OCI-M1 (cell line): ENCODE measurements at places on chromosomes 11 and 22.

- no peak for DNase-seq
Observed at GRCh38 chr11:131966667-131967066, 596.3 kb downstream of the NTM start.

- DNase-seq: no peak
Observed at GRCh38 chr11:16997624-16998023, 16.6 kb downstream of the PLEKHA7 start.

DNA sequence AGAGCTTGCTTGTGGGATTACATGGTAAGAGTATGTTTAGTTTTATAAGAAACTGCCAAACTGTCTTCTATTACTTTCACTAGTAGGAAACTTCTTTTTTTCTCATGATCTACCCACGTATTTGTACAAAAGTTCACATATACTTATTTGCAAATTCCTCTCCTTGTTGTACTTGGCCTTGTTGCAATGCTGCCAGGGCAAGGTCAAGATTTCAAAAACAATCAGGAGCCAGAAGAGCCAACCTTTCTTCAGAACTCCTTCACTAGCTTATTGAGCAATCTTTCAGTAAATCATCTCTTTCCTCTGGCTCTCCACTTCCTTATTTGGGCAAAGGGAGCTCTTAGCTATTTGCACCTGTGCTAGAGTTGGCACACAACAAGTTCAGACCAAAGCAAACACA, 9.7 kb downstream of the SRSF8 start:
- peak; percentile 46 for DNase-seq

GRCh38 chr11:27438595-27438981, 34.0 kb downstream of the LGR4 start:
- DNase-seq: no peak

DNA sequence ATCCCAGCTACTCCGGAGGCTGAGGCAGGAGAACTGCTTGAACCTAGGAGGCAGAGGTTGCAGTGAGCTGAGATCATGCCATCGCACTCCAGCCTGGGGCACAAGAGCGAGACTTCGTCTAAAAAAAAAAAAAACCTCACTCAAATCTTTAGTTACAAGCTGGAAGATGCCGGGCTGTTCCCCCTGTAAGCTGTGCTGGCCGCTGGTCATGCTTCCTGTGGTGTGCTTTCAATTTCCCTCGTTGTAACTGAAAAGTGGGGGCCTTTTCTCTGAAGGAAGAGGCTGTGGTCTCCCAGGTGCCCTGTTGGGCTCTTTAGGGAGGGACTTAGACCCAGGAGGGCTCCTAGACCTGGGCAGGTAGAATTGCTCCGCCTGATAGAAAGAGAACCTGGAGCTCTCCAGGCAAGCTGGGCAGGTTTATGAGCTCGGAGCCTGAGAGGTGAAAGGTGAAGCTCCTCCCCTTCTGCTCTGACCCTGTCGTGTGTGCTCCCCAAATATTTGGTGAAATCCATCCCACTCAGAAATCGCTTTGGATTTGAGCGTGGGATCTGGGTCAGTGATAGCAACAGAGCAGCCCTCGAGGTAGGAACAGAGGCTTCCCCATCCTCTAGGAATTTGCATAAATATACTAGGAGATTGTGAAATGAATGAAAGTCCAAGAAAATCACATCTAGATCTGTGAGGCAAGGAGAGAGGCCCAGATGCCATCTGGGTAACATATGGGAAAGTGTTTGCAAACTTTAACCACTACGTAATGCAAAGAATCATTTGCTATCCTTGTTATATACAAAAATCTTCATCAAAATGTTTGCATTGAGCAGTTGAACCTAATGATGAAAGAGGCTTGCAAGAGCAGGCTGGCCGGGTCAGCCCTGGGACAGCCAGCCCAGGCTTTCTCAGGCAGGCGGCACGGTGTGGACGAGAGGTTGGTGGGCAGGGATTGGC, 154.3 kb downstream of the FBXO7 start:
- DNase-seq: peak; percentile 22

DNA sequence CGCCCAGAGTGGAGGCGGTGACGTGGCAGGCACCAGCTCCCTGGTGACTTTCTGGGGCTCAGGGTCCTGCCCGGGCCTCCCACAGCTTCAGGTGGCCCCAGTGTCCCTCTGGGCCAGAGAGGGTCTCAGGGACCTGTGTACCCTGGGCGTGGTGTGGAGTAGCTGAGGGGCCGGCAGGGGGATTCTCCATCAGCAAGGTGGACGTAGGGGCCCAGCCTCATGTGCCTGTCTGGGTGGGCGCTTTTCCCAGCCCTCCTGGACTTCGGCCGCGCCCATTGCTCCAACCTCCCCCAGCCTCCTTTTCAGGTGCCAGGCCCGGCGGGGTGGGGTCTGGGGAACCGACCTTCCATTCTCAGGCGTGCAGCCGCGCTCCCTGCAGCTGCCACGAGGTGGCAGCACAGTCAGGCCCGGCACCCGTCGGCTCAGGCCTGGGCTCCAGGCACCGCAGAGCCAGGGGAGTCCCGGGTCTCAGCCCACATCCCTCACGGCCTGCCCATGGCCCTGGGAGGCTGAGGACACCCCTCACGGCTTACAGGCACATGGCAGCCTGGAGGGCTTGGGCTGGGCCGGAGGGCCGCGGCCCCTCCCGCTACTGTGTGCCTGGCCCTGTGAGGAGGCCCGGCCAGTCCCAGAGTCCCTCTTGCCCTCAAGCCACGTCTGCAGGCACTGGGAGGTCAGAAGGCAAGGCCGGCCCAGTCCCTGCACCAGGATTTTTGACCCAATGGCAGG, 19.9 kb upstream of the MUC5B start:
- peak; percentile 70 for DNase-seq

- DNase-seq: no peak
Observed at GRCh38 chr22:31431950-31432349, 32.5 kb downstream of the DRG1 start.

DNA sequence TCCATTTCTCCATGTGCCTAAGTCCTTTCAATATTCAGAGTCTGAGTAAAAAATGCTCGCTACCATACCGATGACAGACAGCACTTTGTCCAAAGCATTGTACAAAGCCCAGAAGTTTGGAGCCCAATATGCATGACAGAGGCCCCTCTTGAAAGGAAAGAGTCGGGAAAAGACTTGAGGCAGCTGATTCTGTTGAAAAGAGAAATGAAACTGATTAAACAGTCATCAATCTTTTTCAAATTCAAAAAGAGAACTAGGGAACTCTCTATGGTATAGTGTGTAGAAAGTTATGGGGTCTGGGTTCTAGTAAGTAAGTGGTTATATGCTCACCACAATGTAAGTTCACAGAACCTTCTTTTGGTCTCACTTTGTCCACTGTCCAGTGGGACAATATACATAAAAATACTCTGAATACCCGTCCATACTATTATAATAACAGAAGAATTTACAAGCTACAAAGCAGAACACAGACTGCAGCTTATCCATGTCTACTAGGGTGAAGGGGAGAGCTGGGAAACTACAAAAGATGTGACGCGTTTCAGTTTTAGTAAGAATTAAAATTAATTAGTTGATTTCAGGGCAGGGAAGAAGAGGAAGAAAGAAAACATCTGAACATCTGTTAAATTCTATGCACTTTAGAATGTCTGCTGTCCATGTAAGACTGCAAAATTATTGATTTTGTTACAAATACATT, 26.7 kb downstream of the ALG8 start:
- no peak for DNase-seq

GRCh38 chr11:6538945-6539344, 41.9 kb downstream of the DNHD1 start:
- no peak for DNase-seq

GRCh38 chr11:35337136-35337913, 82.0 kb downstream of the SLC1A2 start:
- DNase-seq: no peak

- DNase-seq: no peak
Observed at GRCh38 chr22:39617342-39617741, 46.8 kb downstream of the CACNA1I start.

GRCh38 chr11:110087812-110088534, 5.2 kb upstream of the ZC3H12C start:
- peak; percentile 42 for DNase-seq

DNA sequence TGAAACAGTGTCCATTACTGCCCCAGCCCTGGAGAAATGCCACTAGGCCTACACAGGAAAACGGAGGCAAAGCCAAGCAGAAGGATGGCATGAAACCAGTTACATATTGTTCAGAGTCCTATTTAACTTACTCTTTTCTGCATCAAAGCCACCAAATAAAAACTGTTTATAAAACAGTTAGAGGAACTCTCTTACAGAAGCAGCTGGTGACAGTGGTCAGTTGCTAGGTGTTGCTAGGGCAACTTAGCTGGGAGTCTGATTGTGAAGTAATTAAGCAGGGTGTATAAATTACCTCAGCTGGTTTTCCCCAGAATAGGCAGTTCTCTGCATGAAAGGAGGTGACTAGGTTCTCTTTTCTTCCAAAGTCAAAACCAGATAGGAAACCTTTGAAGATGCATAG, 115.6 kb upstream of the ZBED5 start:
- no peak for DNase-seq

GRCh38 chr11:17992916-17993315, 19.9 kb downstream of the SERGEF start:
- no peak for DNase-seq

GRCh38 chr11:112794331-112794846, 166.8 kb upstream of the NCAM1 start:
- no peak for DNase-seq

DNA sequence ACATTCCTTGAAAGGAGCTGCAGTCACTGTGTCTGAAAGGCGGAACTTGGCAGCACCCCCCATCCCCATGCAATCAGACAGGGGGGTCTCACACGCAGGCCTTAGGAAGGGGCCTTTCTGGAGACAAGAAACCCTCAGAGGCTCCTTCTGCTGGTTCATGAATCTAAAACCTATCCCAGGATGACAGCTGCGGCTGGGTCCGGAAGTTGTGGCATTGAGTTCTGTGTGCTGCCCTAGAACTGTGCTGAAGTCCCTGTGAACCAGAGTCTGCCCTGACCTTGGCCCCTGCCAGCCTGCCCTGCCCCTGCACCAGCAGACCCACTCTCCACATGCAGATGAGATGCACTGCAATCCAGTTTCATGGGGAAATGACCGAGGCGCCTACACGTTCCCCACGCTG, 268.0 kb downstream of the CTTN start:
- DNase-seq: no peak

- no peak for DNase-seq
Observed at GRCh38 chr22:44151676-44152075, 29.0 kb upstream of the PARVG start.
